ENCODE measurements at places on chromosomes 3 and 15.

- no peak for DNase-seq
These were observed 199.8 kb upstream of the TLE3 start for GRCh38 chr15:70297465-70298058.

DNA sequence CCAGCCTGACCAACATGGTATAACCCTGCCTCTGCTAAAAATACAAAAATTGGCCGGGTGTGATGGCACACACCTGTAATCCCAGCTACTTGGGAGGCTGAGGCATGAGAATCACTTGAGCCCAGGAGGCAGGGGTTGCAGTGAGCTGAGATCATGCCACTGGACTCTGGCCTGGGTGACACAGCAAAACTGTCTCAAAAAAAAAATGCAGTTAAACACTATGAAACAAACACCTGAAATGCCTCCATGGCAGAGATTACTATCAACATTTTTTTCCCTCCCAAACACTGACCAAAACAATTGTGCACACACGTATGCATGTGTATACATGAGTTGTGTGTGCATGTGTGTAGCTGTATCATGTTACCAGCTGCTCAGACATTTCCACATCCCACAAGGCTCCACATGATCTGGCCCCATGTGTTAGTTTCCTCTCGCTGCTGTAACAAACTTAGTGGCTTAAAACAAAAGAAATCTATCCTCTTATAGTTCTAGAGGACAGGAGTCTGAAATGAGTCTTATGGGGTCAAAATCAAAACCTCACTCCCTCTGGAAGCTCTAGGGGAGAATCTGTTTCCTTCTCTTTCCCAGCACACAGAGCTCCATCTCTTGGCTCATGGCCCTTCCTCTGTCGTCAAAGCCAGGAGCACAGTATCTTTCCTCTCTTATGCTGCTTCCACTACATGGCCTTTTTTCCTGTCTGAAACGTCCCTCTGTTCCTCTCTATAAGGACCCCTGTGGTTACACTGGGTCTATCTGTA, 34.5 kb downstream of the SLC41A3 start:
- DNase-seq, result no peak

GRCh38 chr3:161691677-161692076, 195.1 kb downstream of the OTOL1 start:
- DNase-seq, result no peak

DNA sequence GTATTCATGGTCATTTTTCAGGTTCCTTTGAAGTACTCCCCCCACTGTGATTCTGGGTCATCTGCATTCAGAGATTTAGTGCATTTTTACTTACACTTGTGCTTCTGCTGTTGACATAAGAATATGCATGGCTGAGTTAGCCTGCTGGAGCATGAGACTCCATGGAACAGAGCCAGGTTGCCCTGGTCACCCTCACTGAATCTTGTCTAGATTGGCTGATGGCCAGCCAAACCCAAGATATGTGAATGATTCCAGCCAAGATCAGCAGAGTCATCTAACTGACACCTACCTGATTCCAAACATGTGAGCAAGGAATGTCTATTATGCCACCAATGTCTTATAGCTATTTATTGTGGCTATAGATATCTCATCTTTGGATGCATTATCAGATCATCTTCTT, 25.1 kb downstream of the DTWD1 start:
- no peak for DNase-seq

DNA sequence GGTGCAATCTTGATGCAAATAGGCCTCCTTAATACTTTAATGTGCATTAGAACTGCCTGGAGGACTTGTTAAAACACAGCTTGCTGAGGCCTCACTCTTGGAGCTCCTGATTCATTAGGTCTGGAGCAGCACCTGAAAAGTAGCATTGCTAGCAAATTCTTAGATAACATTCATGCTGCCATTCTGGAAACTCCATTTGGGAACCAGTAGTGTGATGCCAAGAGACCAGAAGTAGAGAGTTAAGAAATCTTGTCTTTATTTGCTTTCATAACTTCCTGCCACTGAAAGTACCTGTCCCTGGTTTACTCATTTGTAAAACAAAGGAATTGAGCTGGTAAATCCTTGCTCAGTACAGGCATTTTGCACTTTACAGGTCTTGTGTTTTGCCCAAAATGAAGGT, 72.0 kb downstream of the RAP2B start:
- DNase-seq, result no peak

- no peak for DNase-seq
These were observed 74.2 kb downstream of the EPHB1 start for GRCh38 chr3:134869153-134869726.

DNA sequence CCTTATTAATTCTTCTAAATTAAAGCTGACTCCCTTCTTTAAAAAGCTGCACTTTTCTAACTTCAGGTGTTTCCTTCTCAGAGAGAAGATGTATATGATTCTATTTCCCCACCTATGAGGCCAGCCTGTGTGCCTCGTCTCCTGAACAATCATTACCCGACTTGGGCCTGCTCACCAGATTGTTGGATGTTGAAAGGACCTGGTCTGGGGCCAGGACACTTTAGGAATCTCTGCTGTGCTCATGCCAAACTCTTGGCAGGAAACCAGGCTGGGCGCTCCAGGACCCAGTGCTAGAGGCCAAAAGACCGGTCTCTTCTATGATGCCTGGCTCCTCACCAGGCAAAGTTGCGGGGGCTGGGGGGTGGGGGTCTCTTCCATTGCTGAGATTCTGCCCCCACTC, 16.9 kb upstream of the LRRC31 start:
- no peak for DNase-seq

GRCh38 chr3:115154611-115155010, 7.5 kb upstream of the ZBTB20 start:
- DNase-seq, result no peak

- no peak for DNase-seq
These were observed 62.4 kb downstream of the LEKR1 start for GRCh38 chr3:156888576-156888975.

DNA sequence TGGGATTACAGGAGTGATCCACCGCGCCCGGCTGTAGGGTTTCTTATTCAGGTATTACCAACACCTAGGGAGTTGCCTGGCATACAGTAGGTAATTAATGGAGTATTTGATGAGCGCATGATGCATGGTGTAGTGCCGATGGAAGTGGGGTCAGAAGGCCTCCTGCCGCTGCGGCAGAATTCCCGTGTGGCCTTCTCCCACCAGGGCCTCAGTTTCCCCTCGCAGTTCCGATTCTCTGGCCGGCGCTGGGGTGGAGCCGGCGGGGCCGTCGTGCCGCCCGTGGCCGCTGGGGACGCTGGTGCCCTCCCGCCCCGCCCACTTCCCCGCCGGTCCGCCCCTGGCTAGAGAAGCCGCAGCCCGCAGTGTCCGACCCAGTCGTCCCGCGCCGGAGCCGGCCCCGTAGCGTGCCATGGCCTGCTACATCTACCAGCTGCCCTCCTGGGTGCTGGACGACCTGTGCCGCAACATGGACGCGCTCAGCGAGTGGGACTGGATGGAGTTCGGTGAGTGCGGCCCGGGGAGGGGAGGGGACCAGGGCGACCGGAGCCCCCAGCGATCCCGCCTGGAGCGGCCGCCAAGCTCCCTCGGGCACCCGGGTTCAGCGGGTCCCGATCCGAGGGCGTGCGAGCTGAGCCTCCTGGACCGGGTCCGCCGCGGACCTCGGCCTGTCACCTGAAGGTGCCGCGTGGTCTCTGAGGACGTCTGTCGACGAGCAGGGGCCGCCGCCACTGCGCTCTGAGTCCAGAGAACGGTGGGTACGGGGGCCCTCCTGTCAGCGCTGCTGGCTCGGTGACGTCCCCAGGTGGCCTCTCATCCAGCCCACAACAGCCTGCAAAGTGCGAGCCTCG, at the start of gene IRAK2:
Gene IRAK2, plus strand, starts transcription at position 374 of the 848 bp plus-strand sequence. Its CDS starts 36 bp downstream, at position 410.
- peak; percentile 56 for DNase-seq

GRCh38 chr3:42166662-42167300, 75.6 kb downstream of the TRAK1 start:
- DNase-seq, result no peak

GRCh38 chr3:194446754-194447153, 40.0 kb downstream of the ATP13A3 start:
- DNase-seq, result no peak

DNA sequence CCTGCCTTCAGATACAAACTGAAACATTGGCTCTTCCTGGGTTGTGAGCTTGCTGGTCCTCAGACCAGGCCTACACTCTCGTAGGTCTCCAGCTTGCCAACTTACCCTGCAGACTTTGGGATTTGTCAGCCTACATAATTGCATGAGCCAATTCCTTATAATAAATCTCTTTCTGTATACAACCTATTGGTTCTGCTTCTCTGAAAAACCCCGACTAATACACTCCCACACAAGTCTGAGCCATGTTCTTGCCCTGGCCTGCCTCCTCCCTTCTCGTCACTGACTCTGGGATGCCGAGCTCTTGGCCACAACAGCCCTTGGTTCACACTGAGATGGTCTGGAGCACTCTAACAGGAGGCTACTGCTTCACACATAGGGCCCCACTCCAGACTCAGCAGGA, 9.5 kb downstream of the CYP19A1 start:
- DNase-seq, result no peak

DNA sequence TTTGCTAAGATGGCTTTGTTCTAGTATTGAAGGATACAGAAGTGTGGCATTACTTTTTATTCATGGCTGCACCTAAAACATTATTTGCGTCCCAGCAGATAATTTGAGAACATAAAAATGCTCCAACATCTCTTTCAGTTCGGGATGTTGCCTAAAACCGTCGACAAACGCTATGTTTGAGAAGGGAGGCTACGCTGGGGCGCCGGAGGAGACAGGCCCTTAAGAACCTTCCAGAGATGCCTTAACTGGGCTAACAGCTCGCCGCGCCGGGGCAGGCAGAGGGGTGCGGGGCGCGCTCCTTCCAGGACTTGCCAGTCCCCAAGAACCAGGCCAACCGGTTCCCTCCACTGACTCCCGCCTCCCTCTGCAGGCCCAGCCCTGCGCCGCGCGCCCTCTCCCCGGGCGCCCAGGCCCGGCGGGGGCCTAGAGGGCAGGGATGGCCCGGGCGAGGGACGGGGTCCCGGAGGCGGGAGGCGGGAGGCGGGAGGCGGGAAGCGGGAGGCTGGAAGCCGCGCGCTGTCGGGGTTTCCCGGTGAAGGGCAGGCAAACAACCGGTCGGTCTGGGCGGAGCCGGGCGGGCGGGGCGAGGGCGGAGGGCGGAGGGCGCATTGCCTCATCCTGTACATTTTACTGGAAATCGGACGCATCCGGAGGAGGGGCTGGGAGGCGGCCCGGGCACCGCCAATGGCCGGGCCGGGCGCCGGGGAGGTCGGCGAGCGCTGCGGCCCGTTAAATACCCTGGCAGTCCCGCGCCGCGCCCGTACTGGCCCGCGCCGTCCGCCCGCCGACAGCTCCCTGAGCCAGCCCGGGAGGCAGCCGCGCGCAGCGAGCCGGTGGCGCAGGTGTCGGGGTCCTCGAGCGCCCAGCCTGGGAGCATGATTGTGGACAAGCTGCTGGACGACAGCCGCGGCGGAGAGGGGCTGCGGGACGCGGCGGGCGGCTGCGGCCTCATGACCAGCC, at the start of gene NFKBIZ:
Gene NFKBIZ, plus strand, starts transcription at position 761 of the 960 bp plus-strand sequence. Its CDS starts 115 bp downstream, at position 876.
- peak; percentile 94 for DNase-seq

DNA sequence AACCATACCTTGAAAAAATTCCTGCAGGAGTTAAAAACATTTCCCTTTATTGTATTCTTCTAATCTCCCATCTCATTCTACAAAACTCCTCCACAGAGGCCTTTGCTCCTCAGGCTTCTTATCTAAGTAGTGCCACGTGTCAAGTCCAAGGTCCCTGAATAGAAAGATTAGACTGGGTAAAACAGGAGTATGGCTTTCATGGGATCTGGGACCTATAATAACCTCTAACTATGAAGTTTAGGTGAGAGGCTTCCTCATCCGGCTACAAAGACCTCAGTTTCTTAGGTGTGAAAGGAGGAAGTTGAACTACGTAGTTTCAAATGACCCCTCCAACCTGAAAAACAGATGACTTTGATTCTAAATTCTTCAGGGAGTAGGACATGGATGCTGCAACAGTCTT, 20.0 kb downstream of the GPR15 start:
- DNase-seq, result no peak

DNA sequence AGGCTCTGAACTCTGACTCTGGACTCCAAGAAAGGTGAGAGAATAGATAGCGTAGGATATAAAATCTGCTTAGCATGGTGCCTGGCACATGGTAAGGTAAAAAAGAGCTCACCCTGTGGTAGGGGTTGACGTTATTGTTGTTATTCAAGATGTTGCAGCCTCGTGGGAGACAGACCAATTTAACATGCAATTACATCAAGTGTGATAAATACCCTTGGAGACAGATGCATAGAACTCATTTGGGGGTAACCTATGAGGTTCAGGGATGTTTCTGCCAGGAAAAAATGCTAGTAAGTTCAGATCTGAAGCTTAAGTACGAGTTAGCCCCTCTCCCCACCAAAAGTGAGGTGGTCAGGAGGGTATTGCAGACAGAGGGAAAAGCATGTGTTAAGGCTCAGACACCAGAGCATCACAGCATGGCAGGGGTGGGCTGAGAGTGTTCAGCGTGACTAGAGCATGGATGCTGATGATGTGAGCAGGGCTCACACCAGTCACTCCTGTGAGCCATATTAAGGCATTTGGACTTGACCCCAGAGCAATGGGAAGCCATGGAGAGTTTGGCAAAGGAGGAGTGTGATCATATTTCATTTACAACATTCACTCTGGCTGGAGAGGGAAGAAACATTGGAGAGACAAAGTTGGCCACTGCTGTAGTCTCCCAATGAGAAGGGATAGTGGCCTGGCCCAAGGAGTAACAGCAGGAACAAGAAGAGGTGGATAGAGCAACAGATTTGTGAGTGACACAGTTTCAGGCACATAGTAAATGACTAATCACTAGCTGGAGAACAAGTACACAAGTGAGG, 181.0 kb downstream of the UACA start:
- DNase-seq, result no peak

Data from stimulated activated CD4-positive, alpha-beta T cell treated with anti-CD3 and anti-CD28 coated beads, Interleukin-12 subunit alpha, Interleukin-12 subunit beta, amount 100 ng/mL, for 24 hours (primary cell).